ENCODE measurements at places on chromosomes 2 and 18.
A peak's percentile ranks its signal among the peaks of the same experiment; 100 is the strongest.

GRCh38 chr2:68251855-68252399 is 405 bp downstream of the PPP3R1 start:
- DNase-seq: peak; percentile 1

DNA sequence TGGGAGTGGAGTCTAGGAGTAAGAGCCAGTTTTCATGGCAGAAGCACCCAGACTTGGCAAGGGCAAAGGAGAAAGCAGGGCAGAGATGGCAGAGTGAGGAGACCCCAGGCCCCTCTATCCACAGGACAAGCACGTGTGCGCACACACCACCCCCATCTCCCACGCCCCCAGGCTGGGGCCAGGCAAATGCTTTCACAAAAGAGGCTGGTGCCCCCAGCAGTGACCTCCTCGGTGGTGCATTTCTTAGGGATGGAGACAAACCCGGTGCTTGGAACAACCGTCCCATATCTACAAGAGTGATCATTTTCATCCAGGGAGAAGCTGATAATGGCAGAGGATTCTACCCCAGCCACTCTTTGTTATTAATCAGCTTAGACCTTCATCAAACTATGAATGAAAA is 62.0 kb downstream of the KCNF1 start:
- no peak for DNase-seq

- DNase-seq: no peak
Measured at GRCh38 chr2:66440708-66441497, 6.0 kb downstream of the MEIS1 start.

DNA sequence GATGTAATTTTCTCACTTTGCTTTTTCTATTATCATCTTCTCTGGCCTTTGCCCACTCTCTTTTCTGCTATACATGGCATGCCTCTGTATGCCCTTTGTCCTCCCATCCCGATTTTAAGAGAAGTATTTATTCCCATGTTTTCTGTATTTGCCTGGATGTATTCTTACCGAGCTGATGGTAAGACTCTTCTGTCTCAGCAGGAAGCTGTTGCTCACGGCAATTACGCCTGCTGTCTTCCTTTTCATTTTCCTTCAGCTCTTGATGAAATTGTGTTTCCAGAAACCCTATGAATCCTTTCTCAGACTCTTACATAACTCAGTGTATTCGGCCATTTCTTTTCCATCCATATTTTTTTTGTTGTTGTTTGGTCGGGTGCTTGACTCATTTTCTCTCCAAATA is 121.6 kb downstream of the SP3 start:
- DNase-seq: no peak

DNA sequence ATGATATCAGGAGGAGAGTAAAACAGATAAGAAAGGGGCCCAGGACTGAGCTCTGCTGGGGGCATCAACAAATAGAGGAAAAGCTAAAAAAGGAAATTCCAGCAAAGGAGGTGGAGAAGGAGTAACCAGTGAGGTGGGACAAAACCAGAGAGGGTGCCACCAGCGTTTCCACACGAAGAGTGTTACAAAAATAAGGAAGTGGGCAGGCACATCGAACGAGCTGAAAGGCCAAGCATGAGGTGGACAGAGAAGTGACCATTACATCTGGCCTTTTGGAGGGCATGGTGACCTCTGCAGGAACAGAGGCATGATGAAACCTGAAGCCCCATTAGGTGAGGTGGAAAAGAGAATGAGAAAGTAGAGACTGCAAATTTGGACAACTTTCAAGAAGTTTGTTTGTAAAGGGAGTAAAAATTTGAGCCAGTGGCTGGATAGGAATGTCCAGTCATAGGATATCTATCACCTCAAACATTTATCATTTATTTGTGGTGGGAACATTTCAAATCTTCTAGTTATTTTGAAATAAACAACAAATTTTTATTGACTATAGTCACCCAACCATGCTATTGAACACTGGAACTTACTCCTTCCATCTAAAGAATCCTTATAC is 18.4 kb upstream of the VIT start:
- DNase-seq: no peak

- no peak for DNase-seq
Measured at GRCh38 chr2:62194558-62195420, 1.1 kb upstream of the B3GNT2 start.

GRCh38 chr2:151380580-151381235 is 23.3 kb downstream of the TNFAIP6 start:
- DNase-seq: no peak

GRCh38 chr2:48824116-48824515 is 68.6 kb upstream of the LHCGR start:
- DNase-seq: no peak

GRCh38 chr18:11498821-11499220 is 110.6 kb upstream of the SLC35G4 start:
- no peak for DNase-seq

DNA sequence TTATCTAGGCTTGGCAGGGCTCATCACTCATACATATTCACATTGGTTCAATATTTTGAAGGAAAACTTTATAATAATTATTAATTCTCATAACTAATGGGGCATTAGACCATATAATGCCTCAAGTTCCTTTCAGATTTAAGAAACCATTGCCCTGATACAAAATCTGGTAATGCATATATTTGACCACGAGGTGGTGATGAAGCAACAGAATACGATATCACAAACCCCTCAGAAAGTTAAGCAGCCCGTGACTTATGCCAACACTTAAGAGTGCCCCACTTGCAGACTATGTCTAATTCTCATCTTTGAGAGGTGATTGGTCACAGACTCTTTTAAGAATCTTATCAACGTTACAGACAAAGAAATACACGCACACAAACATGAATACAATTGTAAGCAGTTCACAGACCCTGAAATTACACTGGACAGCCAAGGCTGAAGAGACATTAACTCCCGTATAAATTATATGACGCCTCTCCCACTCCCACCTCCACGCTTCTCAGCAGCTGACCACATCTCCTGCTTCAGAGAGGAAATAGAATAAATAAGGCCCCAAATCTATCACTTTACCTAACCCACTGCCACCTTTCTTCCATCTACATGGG is 20.7 kb upstream of the DNAH6 start:
- DNase-seq: no peak

DNA sequence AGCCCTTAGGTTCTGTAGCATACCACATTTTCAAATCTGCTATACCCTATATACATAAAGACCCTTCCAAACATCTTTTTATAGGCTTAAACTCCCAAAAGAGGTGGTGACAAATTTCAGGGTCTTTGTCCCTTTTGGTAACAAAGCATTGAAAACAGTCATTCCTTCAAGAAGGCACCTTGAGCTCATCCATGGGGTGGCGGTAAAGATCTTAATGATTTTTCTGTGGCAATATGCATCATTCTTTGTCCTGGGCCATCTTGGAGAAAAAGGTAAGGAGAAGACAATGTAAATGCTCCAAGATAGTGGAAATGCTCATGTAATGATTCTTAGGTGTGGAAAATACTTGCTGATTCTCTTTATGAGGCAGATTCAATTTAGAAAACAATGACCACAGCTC is 890.5 kb downstream of the CNTNAP5 start:
- no peak for DNase-seq

DNA sequence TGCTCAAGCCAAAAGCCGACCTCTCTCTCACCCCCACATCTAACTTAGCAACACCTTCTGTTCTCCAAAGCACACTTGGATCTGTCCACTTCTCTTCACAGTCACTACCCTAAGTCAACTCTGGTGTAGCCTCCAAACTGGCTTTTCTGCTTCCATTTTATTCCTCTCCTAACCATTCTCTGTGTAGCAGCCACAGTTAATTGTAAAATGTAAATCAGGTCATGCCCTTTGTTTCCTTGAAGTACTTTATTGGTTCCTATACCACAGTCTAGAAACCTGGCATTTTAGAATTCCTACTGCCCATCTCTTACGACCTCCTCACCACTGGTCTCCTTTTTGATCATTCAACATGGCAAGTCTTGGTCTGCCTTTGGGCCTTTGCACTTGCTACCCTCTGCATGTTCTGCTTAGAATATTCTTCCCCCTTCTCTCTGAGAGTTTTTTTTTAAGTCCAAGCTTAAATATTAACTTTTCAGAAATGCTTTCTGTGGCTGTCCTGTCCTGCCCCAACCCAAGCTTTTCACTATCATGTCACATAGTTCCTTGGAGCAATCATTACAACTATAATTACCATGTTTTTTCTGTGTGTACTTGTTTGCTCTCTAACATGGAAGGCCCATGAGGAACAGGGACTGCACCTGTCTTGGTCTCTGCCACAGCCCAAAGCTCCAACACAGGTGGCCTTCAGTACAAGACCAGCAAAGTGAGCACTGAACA is 42.9 kb downstream of the PLA2R1 start:
- DNase-seq: no peak

GRCh38 chr2:39918886-39919285 is 139.8 kb upstream of the THUMPD2 start:
- no peak for DNase-seq

- DNase-seq: no peak
Measured at GRCh38 chr2:3827673-3828575, 124.5 kb downstream of the DCDC2C start.

- no peak for DNase-seq
Measured at GRCh38 chr2:16038621-16039020, 98.3 kb downstream of the MYCN start.

DNA sequence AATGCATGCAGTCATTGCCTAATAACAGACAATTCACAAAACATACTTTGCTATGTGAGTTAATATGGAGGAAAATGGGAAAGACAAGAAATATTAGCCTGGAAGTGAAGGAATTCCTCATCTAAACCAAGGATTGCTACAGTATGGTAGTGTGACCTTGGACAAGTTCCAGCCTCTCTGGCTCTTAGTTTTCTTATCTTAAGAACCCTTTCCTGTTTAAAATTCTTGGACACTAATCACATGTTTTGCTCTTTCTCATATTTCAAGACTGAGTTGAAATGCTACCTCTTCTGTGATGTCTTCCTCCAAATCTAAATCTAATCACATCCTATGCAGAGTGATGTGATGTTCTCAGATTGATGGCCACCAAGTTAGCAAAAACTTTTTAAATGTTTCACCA is 20.8 kb upstream of the ADAM23 start:
- no peak for DNase-seq

DNA sequence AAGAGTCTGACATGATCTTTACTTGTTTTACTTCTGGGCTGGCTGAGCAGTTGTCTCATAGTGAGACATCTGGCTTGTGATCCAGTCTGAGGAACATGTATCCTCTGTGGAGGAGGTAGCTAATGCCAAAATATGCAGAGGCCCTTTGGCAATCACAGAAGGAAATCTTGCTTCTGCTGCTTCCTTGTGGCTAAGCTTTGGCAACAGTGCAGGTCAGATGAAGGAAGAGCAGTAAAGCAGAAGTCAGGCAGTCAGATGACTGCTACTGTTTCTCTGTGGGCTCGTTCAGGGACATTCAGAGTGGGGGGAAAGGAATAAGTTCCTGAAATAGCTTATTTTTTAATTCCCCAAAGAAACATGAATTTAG is 22.3 kb downstream of the DOK1 start:
- DNase-seq: no peak

GRCh38 chr2:156817430-156817829 is 381.3 kb downstream of the GPD2 start:
- no peak for DNase-seq

DNA sequence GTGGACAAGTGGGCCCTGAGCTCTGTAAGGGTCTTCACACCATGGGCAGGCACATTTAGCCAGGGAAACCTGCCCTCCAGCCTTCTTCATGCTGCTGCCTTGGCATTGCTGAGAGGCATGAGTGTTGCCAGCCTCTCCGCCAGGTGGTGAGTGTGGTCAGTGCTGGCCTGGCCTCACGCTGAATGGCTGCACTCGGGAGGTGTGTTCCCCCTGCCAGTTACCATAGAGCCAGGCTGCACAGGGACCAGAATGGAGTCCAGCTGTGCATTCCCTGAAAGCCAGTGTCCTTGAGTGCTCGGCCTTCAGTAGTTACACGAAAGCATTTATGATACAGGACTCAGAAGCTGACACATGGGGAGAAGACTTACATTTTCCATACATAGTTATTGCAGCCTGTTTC is 139.7 kb downstream of the ATP9B start:
- DNase-seq: no peak

- DNase-seq: no peak
Measured at GRCh38 chr2:219278655-219279150, 463 bp upstream of the DNAJB2 start.

- no peak for DNase-seq
Measured at GRCh38 chr2:172597176-172597842, 41.4 kb downstream of the PDK1 start.

GRCh38 chr2:44186810-44187209 is 18.1 kb downstream of the PPM1B start:
- DNase-seq: no peak

- DNase-seq: no peak
Measured at GRCh38 chr2:219581346-219581745, 9.2 kb downstream of the INHA start.

DNA sequence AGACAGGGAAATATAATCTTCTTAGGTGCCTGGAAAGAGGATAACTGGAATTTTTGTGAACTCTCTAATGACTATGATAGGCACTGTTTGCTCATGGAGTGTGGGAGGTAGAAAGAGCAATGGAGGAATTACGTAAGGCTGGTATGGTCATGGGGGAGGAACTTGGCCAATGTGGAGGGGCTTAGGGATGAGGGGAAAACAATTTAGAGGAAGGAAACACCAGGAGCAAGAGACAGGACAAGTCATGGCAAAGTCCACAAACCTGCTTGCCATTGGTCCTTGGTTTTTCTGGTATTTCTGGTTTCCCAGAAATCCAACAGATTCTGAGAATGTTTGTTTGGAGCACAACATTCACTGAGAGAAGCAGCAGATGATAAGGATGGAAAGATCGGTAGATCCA is 274.2 kb downstream of the DYSF start:
- no peak for DNase-seq

GRCh38 chr2:25190536-25190935 is 22.2 kb upstream of the POMC start:
- no peak for DNase-seq

GRCh38 chr2:47485177-47485576 is 82.2 kb downstream of the MSH2 start:
- DNase-seq: no peak

- no peak for DNase-seq
Measured at GRCh38 chr2:18610651-18611050, 21.3 kb upstream of the NT5C1B start.

- DNase-seq: no peak
Measured at GRCh38 chr2:55916473-55917049, 7.0 kb downstream of the EFEMP1 start.

DNA sequence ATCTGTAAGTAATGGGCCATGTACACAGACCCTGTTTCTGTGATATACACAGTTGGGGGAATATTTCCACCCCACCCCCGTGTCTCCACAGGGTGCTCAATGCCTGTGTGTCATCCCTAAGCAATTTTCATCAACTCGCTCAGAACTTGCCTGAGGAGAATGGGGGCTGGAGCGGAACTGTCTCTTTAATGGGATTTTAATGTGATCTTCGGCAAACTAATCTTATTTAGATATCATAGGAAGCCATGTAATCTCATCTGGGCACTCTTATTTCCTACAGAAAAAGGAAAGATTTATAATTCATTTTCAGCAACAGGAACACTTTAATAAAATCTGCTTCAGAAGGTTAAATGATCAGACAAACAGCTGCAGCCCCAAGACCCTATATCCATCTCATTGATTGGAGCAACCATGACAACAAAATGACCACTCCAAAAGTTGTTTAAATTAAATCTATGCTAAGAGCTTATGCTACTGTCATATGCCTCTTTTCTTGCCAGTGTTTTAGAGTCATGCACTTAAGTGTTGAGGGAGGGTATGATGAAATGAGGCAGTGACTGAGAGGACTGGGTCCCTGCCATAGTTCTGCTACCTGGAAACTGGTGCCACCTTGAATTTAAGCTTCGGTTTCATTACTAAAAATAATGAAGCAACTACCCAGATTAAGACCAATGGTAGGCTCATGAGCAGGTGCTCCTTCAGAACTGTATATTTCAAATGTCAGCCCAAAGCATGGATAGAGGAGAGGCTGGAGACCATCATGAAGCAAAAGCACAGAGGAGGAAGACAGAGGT is 183.1 kb upstream of the DDX18 start:
- DNase-seq: no peak

Measured in stimulated activated CD8-positive, alpha-beta memory T cell treated with anti-CD3 and anti-CD28 coated beads, Interleukin-2, amount 100 ng/mL, for 1 hour (primary cell).